Stimulated activated CD4-positive, alpha-beta T cell treated with anti-CD3 and anti-CD28 coated beads, Interleukin-15, amount 100 ng/mL, for 1 hour (primary cell): ENCODE measurements at places on chromosomes 2 and 18.

GRCh38 chr18:62420513-62421209 lies 95.6 kb downstream of the TNFRSF11A start:
- DNase-seq = peak; percentile 47

- no peak for DNase-seq
These were observed 71.5 kb downstream of the EMX1 start for GRCh38 chr2:72988726-72989273.

- no peak for DNase-seq
These were observed 140.7 kb downstream of the WDSUB1 start for GRCh38 chr2:159145745-159146354.

DNA sequence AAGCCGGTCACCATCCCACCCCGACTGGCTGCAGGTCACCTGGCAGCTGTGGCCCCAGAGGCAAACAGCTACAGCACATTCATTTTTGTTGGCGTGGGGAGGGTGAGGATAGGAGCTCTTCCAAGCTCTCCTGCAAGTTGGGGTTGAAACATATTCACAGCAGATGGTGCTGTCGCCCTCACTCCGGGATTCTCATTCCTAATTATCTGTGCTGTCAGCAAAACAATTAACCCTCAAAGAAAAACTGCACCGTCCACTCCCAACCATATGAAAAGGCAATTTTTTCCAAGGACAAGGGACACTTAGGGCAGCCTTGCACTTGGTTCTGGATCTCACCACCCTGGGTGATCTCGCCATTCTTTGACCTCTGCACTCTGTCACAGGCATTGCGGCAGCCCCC lies 68.6 kb downstream of the ZBTB7C start:
- DNase-seq = no peak

DNA sequence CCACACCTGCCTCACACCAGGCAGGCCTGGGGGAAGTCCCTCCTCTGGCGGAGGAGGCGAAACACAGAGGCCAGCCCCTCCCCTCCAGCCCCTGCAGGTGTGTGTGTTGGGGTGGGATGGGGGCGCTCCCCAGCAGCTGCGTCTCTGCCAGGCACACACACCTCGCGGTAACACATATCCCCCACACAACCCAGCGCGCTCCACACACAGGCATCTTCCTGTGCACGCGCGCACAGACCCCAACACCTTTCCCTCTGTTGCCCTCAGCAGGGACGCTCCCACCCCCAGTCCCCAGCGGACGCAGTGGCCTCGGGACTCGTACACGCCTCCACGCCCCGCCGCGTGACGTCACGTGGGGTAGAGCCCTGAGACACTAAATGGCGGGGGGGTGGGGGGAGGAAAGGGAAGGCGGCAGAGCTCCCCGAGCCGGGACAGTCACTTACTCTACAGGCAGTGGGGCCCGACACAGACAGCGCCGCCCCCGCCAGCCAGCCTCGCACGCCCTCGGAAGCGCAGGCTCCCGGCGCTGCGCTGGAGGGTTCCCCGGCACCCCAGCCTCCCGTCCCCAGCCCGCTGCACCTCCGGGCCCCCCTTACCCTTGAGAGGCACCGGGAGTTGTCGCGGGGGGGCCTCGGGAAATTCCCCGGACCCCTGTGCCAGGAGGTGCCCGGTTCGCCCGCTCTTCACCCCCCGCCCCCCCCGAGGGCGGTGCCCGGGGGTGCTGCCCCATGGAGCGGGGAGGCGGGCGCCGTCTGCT lies at the start of gene WNT10A:
TSS of gene WNT10A (plus strand) at position 751 of the 757 bp plus-strand sequence. CDS start 144 bp downstream, outside the sequence.
- peak; percentile 67 for DNase-seq

DNA sequence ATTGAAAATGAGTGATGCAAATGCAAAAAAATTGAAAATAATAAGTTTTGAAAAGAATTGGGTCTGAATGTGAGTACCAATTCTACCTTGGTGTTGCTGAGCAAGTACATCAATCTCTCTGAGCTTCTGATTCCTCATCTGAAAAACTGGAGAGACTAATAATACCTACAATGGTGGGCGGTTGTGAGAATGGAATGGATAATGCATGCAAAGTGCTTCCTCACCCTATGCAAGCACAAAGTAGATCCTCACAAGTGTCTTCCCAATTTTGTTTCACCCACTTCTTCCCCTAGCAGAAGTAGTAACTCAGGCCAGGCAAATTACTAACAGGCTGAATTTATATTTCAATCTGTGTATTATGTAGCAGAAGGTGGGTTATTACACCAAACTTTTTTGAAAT lies 191.7 kb upstream of the PIK3C3 start:
- DNase-seq = no peak
